ENCODE measurements at places on chromosomes 2 and 18.

GRCh38 chr2:106115250-106115649 is 78.9 kb downstream of the UXS1 start:
- DNase-seq, result no peak

DNA sequence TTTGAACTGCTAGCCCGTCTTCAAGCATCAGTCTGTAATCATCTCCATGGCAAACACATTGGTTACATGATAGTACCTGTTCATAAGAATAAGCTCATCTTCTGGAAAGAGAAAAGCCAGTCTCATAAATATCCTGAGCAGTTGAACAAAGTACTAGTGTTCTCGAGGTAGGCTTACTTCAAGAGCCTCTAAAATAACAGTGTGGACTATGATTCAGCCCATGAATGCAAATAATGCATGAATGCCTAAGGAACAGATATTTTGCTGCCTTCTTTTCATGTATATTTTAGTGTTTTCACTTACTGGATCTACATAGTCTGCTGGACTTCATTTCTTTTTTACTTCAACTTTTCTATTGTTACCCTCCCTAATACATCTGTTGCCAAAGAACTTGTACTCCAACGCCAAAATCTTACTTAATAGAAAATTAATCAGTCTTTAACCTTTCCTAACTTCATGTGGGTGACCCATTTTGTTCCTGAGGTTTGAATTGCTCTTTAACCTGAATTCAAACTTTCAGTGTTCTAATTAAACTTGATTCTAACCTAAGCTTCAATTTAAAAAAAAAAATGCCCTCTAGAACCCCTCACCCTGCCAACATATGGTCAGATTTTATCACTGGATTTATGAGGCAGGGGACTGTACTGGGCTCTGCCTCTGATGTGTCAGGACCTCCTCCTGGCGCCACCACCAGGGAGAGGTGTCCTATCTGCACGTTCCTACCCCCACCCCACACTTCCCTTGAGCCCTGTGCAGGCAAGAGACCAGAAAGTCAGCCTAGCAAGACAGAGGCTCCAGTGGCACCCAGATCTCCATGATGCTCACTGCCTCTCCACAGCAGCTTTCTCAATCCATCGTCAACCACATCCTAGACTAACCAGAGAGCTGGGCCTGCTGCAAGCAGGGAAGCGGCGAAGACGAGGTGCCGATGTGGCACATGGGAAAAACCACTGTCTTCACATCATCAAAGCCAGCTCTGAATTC is 264.7 kb upstream of the ID2 start:
- DNase-seq, result no peak

GRCh38 chr2:29010946-29011345 is 29.8 kb downstream of the TOGARAM2 start:
- no peak for DNase-seq

GRCh38 chr2:200763422-200763821 is 48.3 kb upstream of the BZW1 start:
- DNase-seq, result no peak

GRCh38 chr18:32771871-32772580 is 797 bp downstream of the KLHL14 start:
- DNase-seq, result no peak

DNA sequence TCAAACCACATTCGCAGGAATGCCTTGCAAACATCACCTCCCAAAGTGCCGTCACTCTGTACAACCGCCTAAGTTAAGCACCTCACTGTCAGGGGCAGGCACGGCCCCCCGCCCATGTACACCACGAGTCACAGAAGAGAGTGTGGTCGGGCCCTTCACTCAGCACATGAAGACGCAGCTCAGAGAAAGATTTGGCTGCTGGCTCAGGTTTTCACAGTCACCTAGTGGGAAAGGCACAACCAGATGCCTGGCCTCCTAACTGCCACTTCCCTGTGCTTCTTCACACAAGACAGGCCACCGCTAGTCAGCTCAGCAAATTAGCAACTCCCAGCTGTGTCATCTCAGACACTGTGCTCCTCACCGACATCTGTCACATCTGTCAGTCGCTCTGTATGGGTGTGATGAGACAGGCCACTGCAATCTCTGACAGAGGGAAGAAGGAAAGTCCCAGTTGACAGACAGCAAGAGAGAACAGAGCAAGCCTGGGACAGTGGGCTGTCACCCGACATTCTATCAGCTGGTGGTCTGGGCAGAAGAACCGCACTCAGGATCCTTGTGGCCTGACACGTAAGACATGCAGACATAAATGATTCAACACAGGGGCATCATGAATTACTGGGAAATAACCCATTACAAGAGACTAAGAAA is 60.8 kb downstream of the CRACDL start:
- no peak for DNase-seq

- no peak for DNase-seq
Measured at GRCh38 chr2:196284144-196284844, 112.9 kb upstream of the STK17B start.

GRCh38 chr18:50729376-50729775 is 90.4 kb downstream of the MRO start:
- DNase-seq, result no peak

DNA sequence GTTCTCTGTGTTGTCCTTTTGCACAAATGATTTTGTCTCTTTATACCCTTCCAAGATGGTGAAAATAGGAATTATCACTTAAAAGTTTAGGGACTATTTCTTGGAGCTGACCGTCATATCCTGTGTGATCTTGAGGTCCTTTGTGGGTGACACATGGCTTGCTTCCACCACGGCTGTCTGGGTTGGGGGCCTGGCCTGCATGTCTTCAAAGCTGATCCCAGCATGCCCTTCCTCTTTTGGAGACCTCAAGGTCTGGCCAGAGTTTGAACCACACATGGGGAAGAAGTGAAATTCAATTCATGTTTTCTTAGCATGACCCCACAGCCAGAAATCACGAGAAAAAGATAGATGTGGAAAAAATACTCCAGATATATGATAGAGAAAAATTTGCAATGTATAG is 14.0 kb downstream of the SFTPB start:
- DNase-seq, result no peak

GRCh38 chr2:85731606-85732005 is 22.2 kb upstream of the ATOH8 start:
- no peak for DNase-seq

GRCh38 chr2:36432479-36432878 is 76.9 kb downstream of the CRIM1 start:
- no peak for DNase-seq

DNA sequence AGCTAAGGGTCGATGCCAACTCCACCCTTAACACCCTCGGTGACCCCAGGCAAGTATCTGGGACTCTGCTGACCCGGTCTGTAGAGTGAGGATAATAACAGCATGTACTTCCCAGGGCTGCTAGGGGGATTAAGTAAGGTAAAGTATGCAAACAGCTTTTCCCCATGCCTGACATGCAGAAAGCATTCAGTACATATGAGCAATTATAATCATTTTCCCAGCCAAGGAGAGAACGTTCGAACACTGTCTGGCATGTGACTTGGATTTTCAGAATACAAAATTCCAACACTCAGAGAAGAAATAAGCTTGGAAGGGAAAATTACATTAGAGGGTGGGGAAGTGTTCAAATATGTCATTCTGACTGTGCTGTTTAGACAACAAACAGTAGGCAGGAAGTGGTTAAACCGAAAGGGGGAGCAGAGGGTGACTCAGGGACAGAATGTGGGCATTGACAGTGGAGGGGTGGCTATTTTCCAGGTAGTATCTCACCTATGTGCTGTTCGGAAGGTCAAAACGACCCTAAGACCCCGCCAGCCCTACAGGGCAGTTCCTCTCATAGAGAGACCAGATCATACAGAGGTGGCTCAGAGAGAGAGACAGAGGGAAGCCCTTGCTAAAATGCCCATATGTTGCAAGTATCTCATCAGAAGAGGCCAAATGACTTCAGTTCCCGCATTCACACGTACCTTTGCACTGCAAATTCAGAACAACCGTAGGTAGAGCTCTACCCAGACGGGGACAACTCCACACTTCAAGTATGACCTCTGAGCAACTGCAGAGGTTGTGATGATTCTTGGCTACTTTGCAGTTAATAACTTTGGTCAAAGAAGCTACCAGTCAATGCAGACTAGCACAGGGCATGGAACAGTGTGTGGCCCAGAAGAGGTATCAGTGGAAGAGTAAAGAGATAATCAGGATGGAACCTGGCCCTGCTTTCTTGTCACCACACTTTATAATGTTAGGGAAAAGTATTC is 14.8 kb downstream of the ASPRV1 start:
- no peak for DNase-seq

- DNase-seq, result no peak
Measured at GRCh38 chr2:171669121-171669520, 18.1 kb upstream of the DYNC1I2 start.

DNA sequence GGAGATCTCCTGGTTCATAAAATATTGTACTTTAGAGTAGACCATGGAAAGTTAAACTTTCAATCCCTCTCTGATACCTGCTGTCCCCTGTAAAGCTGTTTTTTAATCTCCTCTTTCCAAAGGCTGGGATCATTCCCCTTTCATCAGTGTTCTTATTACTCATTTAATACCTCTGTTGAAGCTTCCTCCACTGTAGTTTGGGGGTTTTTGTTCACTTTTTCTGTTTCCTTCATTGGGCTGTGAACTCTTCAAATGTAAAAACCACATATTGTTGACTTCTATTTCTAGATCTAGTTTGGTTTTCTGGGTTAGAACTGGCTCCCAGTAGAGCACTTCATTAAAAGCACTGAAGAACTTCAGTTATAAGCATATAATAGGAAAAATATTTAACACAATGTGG is 598.1 kb downstream of the RNF144A start:
- DNase-seq, result no peak

GRCh38 chr18:29749704-29750103 is 1292.8 kb downstream of the DSC3 start:
- DNase-seq, result no peak

- no peak for DNase-seq
Measured at GRCh38 chr2:198791623-198792022, 666.1 kb downstream of the SATB2 start.

Data from amniotic stem cell (primary cell).